ENCODE measurements at places on chromosomes 6 and 20.

DNA sequence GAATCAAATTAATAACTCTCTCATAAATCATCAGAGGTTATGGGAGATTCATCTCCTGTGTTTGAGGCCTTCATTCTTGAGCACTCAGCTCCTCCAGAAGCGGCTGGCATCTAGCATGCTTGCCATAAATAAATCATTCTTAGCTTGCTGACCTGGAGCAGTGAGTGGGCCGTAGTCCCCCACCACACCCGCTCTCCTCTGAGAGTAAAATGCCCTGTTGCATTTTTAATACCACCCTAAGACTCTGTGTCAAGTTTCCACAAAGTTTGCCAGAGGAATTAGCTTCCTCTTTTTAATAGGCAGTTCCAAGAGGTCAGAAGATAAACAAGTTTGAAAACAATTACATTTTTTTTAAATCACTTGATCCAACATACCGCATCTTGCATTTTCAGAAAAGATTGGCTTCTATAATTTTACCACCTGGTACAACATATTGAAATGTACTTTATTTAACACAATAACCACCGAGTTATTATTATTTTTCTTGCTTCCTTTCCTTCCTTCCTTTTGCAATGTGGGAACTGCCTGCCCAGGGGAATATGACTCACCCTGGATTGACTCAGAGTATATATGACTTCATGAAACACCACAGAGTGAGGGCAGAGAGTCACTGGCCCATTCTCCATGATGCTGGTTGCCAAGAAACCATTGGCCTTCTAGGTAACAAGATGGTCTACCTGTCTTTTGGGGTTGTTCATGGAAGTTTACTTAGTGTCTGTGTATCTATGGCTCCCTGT is 29.4 kb upstream of the CLIC5 start:
- H3K36me3 ChIP-seq = no peaks in the 10 kb centered on the region
- H3K27ac ChIP-seq = no peak overlapping the region
- no peaks in the 10 kb centered on the region for H3K27me3 ChIP-seq
- H3K4me3 ChIP-seq = no peak overlapping the region
- no peaks in the 10 kb centered on the region for H3K4me1 ChIP-seq

DNA sequence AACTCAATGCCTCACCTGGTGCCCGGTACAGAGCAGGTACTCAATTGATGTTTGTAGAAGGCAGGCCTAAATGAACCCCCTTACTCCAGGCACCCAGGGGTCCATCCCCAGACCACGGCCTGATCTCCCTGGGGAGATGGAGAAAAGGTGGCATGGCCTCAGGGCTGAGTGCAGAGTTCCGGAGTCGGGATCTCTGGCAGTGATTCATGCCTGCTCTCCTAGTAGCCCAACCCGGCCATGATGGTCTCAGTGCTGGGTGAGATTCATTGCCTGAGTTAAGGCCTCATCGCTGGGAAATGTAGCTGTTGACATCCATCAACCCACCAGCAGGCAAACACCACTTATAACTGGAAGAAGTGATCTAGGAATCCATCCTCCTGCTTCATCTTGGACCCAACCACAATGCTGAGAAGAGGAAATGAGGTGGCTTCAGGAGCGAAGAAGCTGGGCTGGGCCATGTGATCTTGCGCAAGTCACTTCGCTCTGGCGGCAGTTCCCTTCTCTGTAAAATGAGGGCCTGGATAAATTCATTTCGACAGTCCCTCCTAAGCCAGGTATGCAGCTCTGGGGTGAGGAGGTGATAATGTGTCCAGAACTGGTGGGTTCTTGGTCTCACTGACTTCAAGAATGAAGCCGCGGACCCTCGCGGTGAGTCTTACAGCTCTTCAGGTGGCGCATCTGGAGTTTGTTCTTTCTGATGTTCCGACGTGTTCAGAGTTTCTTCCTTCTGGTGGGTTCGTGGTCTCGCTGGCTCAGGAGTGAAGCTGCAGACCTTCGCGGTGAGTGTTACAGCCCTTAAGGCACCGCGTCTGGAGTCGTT is 24.7 kb downstream of the ETV7 start:
- DNase-seq = no peak
- no peaks in the 10 kb centered on the region for H3K36me3 ChIP-seq

- H3K27ac ChIP-seq = no peak overlapping the region
- H3K36me3 ChIP-seq = peaks cover 3% of the 10 kb centered on the region
- peaks cover 15% of the 10 kb centered on the region for H3K4me1 ChIP-seq
- H3K27me3 ChIP-seq = peaks cover 2% of the 10 kb centered on the region
- DNase-seq = peak; percentile 86
These were observed 86.0 kb downstream of the DHX35 start for GRCh38 chr20:39048000-39048696.

DNA sequence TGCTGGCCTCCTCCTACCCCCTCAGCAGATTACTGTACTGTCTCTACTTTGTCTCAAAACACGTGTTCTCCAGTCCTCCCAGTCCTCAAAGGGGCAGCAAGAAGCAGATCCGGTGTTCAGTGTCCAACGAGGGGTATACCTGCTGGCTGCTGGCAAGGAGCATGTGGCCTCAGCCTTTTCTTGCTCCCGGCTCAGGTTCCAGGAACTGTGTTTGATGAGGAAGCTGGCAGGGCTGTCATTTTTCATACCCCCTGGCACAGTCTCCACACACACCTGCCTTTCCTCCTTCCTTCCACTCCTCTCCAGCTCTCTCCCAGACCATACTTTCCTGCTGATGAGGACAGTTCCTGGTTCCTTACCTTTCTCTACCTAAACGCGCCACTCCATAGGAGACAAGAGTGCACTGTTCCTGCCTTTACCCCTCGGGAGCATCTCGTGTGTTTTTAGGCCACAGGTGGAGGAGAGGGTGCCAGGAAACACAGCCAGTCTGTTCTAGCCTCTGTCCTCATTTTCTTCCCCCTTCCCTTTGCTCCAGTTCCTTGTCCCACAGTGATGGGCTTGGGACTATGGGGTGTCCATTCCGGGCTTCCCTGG is 77.2 kb downstream of the SSR1 start:
- no peak for DNase-seq
- H3K27me3 ChIP-seq = no peaks in the 10 kb centered on the region
- H3K27ac ChIP-seq = no peak overlapping the region
- peaks cover 18% of the 10 kb centered on the region for H3K36me3 ChIP-seq
- H3K4me1 ChIP-seq = peaks cover 6% of the 10 kb centered on the region
- H3K4me3 ChIP-seq = no peak overlapping the region

DNA sequence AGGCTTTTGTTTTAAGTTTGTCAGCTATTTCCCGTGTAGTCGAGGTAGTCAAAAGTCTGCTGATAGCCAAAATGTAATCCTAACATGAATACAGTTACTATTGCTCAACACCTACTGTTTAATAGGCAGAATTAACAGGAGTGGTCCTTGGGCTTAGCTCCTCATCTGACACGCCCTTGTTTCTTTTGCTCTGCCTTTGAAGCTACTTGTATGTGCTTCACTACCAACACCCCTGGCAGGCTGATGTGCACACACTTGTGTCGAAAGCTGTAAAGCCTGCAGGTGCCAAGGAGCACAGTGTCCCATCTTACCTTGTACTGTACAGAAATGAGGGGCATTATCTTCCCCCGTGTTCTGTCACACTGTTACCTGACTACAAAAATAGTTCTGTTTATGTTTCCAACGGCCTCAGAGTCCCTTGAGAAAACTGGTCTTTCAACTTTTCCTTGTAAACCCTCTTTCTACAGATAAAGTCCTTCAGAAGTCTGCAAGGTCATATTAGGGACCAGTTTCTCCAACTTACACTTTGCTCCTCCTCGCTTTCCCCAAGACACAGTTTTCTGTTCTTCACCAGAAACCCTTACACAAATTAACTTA is 9.3 kb downstream of the SDHAF4 start:
- no peak overlapping the region for H3K4me3 ChIP-seq
- no peaks in the 10 kb centered on the region for H3K4me1 ChIP-seq
- no peaks in the 10 kb centered on the region for H3K27me3 ChIP-seq
- H3K27ac ChIP-seq = no peak overlapping the region

GRCh38 chr6:90356012-90356421 is 59.4 kb upstream of the BACH2 start:
- DNase-seq = no peak
- H3K36me3 ChIP-seq = no peaks in the 10 kb centered on the region
- peak overlapping the region; percentile 44 for H3K27ac ChIP-seq
- no peak overlapping the region for H3K4me3 ChIP-seq
- no peaks in the 10 kb centered on the region for H3K27me3 ChIP-seq

DNA sequence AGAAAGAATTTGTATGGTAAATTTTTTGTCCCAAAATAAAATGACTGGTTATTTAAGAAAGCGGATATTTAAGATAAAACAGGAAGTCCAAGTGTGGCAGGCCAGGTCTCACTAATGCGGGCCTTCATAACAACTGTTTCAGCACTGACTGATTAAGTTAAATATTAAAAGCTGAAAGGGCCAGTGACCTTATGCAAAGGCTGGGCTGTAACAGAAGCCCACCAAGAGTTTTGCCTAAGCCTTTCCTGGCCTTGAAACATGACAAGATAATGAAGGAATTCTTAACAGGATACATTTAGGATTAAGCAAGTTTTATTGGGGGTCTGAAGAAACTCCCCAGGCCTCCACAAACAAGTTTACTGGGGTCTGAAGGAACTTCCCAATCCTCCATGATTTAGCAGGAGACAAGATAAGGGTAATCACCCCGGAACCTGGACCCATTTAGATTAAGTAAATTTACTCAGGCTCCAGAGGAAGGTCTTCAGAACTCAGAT is 36.3 kb downstream of the ZNF133 start:
- H3K4me1 ChIP-seq = no peaks in the 10 kb centered on the region
- H3K27me3 ChIP-seq = no peaks in the 10 kb centered on the region
- no peak for DNase-seq
- no peak overlapping the region for H3K27ac ChIP-seq

All from spinal cord (tissue), 10 donors.